Dermis blood vessel endothelial cell (primary cell): ENCODE measurements at places on chromosomes 12 and 14. TPM values are rescaled to one million over a fixed set of nuclear protein-coding genes. Genes with fewer than 3 reads are reported as not detected.

GRCh38 chr14:100554082-100554677 is 33.0 kb downstream of the BEGAIN start:
- no peak for DNase-seq

- no peak for DNase-seq
Observed at GRCh38 chr12:66799551-66799950, 120.7 kb upstream of the GRIP1 start.

The GDF3 gene
- 2.2 and 2.9 TPM in 2 replicates for total RNA-seq

GRCh38 chr12:55681142-55682077 is 26.3 kb downstream of the ITGA7 start:
- DNase-seq, result peak; percentile 63

The LTA4H gene
- 111 and 137 TPM in 2 replicates for total RNA-seq

DNA sequence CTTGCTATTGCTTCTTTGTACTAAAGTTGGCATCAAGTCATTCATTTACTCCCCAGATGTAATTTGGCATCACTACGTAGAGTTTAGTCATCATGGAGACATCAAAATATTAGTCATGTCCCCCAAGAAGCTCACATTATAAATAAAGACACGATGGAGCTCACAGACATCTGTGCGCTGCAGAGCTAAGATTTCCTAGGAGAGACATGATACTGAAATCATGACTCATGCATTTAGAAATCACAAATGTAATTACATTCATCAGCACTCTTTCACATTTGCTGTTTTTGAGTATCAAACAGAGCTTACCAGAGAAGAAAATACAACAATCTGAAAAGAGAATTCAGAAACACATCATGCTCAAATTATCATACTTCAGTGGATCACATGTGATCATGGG is 169.8 kb downstream of the LRIG3 start:
- peak; percentile 28 for DNase-seq

The TMEM233 gene
- total RNA-seq, result 0.23 and 0.34 TPM in 2 replicates

The GALNT8 gene
- under 0.01 and 0.14 TPM in 2 replicates for total RNA-seq

DNA sequence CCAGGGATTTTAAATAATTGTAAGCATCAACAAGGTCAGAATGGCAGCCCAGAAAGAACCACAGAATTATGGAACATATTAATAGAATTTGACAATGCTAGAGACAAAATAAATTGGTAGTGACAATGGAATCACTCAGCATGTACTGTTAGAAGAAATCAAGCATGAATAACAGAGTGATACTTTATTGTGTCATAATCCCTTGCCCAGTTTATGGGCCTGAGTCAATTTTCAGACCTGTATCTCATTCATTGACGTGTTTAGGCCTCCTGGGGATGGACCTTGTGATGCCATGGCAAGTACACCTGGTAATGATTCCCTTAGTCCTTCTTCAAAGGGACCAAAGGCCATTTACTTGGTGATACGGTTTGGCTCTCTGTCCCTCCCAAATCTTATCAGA is 12.8 kb upstream of the CCDC91 start:
- no peak for DNase-seq

- peak; percentile 95 for DNase-seq
Observed at GRCh38 chr12:89162589-89163261, 189.6 kb downstream of the DUSP6 start.

GRCh38 chr14:31556191-31556590 is 5.0 kb upstream of the NUBPL start:
- no peak for DNase-seq

GRCh38 chr12:6902448-6902847 is 2.2 kb upstream of the LRRC23 start:
- DNase-seq, result no peak

GRCh38 chr12:7892186-7892980 is 19.7 kb upstream of the SLC2A14 start:
- DNase-seq, result no peak

The CLEC4A gene
- total RNA-seq, result 0.19 TPM in 1 of 2 replicates, not detected in the other

DNA sequence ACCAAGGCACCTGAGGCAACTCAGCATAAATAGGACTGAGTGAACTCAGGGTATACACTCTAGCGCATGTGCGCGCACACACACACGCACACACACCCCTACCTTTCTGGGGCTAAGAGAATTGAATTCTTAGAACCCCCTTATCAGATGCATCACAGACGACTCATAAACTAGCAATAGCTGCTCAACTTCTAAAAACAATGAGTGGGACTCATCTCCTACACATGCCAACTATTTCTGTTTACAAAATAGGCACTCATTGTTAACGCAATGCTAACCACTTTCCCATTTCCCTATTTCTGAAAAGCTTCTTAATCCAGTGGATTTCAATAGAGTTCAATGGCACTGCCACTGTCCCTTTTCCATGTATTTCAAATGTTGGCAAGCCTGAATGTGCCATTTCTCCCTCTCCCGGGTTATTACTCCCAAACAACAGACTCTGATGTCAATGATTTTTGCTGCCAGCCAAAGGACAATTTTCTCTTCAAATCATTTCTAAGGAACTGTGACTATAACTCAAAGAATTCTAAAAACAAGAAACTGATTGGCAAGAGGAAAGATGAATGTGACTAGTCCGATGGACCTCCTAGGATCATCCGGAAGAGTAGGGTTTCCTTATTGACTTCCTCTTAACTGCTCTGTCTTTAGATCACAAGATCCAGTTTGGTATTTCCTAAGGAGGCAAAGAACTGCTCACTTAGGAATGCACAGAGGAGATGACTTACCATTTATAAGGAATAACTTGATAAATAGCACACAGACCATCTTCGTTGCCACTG is 48.8 kb downstream of the SLC38A1 start:
- DNase-seq, result peak; percentile 94

The KLHL28 gene
- 8.9 and 13.3 TPM in 2 replicates for total RNA-seq

GRCh38 chr12:25818596-25819390 is 139.7 kb upstream of the RASSF8 start:
- no peak for DNase-seq

The IKZF4 gene
- total RNA-seq, result 0.70 and 1.4 TPM in 2 replicates

DNA sequence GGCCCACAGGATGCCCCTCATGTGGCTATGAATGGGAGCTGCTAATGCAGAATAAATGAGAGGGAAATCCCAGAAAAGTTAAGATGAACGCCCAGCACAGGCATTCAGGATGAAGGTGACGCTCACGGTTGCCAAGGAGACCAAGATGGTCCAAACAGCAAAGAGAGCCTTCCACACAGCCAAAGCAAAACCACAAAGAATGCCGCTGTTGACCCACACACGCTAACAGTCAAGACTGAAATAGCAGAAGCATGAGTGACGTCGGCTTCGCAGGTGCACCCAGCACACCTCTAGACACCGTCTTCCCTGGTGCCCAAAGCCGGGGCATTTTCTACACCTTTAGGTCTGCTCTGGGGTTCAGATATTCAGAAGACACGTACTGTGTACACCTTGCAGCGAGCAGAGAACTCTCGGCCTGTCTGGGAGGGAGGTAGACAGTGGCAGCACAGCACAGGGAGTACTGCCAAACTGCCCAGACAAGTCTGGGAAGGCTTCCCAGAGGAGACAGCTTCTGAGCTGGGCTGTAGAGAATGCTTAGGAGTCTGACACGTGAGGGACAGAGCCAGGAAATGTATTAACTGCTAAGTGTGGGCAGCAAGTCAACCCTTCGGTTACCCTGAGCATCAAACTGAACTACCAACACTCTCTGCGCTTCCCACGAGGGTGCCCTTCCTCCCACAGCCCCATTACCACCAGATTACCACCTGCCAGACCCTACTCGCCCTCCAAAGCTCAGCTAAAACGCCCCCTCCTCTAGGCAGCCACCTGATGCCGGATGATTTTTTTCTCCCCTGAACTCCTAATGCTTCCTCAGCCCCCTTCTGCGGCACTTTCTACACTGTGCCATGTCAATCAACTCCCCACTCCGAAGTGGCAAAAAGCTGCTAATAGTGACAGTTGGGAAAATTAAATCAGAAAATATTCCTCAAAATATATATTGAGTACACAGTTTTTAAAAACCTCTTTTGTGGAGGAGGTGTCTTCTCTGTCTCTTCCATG is 50.1 kb downstream of the CCDC88C start:
- peak; percentile 52 for DNase-seq

GRCh38 chr12:805022-805632 is 52.7 kb downstream of the WNK1 start:
- DNase-seq, result no peak

- no peak for DNase-seq
Observed at GRCh38 chr12:74483057-74483456, 54.6 kb upstream of the ATXN7L3B start.
